ENCODE measurements at places on chromosomes 2 and 18. TPM values are rescaled to one million over a fixed set of nuclear protein-coding genes. Genes with fewer than 3 reads are reported as not detected.

- no peak for DNase-seq
Observed at GRCh38 chr2:231013820-231014219, 17.9 kb downstream of the SPATA3 start.

DNA sequence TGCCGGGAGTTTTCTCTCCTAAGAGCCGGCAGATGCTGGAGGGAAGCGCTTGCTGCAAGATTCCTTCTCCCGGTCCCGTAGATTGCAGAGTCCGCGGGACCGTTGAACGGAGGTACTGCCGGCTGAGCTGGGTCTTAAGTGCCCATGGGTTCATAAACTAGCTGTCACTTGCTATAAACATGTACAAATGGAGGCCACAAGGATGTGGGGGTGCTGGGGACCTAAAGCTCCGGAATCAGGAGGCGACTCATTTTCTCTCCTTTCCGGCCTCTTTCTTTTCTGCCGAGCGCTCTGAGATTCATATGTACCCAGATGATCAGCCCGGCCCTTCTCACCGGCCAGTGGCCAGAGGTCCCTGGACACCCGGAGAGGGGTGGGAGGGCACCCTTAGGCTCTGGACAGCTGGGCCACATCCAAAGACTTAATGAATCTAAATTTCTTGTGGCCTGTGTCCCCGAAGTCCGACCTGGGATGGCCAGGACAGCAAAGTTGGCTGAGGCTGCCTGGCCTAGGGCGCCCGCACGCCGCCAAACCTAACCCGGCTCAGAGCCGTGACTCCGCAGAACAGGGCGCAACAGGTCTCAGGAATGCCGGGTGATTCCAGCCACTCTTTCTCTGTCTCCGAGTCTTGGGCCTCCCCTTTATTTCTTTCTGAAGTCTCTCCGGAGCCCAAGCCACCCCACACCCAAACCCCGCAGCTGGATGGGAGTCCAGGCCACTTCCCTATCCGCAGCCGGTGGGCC is 2.4 kb upstream of the PAX3 start:
- DNase-seq = no peak

DNA sequence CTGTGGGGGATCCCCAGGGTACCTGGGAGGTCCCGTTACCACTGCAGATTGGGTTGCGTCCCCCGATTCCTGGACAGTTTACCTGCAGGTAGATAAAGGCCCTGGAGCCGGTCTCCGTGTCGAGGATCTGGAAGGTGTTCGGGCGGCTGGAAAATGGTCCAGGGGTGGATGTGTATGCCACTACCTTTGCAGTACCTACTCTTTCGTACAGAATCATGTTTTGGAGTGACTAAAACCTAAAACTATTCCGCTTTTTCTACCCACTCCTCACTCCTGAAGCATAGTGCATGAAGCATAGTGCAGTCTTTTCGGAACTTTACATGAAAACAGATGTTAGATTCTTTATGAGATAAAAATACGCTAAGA is 418 bp downstream of the WDR75 start:
- no peak for DNase-seq

DNA sequence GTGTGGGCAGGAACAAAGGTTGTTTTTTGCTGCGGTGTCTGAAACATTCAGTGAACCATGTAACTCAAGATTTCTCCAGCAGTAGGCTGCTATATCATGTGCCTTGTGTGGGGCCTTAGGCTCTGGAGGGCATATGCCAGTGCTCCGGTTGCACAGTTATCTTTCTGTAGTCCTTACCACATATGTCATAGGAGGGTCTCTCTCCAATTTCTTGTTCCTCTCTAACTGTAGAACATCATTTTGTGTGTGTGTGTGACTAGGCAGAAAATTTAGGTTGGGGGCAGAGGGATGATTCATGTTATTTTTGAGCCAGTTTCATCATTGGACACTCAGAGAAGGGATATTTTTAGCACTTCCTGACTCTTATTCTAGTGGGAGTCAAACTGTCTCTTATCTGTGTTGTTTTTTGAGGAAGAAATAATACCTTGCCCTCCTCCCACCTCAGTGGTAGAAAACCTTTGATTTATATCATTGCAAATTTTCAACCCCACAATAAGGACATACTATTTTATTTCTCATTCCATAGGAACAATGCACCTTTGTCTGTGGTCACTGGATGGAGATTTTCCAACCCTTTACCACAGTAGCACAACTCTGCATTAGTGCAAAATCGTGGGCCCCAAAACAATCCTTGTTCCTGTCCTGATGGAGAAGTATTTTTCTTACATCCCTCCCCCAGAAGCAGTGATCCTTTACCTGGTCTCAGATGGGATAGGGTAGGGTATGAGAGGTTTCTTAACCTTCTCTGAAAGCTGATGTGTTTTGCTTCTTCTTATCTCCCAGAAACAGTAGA is 113.9 kb downstream of the CCDC74A start:
- DNase-seq = no peak

GRCh38 chr2:71223767-71224333 is 3.1 kb downstream of the PAIP2B start:
- peak; percentile 32 for DNase-seq

GRCh38 chr18:79068341-79068936 is 755 bp upstream of the ATP9B start:
- no peak for DNase-seq

DNA sequence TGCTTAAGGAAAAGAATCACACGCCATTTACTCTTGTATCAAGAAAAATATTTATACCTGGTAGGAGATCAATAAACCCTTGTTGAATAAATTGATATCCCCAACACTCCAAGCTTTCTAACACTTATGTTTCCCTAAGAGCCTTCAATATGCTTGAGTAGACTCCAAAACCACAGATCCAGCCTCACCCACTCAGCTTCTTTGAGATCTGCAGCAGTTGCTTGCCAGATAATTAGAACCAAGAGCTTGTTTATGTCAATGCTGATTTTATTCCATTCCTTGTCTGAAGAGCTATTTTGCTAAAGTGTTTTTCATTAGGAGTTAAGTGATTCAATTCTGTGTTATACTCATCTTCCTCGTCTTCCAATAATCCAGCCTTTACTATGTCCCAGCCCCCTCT is 26.3 kb upstream of the CRIM1 start:
- no peak for DNase-seq

- DNase-seq = no peak
Observed at GRCh38 chr2:2914252-2914651, 463.4 kb downstream of the EIPR1 start.

- DNase-seq = no peak
Observed at GRCh38 chr2:5442736-5443135, 249.4 kb upstream of the SOX11 start.

DNA sequence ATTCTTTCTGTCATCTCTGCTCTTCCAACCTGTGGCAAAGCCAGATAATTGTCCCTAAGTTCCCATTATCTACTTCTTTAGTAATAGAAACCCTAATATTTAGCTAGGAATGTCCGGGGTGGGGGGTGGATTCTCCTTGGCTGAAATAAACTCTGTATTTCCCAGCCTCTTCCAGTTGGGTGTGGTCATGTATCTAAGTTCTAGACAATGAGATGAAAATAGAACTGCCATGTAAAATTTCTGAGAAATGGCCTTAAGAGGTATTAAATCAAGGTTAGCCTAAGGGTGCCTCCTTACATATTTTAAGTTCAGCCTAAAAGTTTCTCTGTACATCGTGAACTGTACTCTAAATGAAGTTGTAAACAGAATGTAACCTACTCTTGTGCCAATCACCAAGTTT is 39.5 kb downstream of the MAIP1 start:
- DNase-seq = no peak

DNA sequence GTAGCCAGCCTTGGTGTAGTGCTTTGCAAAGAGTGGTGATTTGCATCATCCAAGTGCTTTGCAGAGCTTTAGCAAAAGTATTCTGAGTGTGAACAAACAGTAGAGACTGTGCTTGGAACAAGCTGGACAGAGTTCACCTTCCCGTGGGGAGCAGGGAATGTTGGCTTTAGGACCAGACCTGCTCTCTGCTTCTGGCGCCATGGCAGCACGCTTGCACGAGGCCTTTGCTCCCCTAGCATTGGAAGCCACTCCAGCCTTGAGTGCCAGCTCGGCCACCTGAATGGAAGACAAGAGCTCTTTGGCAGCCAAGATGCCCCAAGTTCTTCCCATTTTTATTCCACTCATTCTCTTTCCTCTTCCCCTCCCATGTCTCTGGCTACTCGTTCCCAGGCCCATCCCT is 250.8 kb upstream of the OSR1 start:
- DNase-seq = no peak

GRCh38 chr18:4060427-4061281 is 394.5 kb downstream of the DLGAP1 start:
- DNase-seq = no peak

DNA sequence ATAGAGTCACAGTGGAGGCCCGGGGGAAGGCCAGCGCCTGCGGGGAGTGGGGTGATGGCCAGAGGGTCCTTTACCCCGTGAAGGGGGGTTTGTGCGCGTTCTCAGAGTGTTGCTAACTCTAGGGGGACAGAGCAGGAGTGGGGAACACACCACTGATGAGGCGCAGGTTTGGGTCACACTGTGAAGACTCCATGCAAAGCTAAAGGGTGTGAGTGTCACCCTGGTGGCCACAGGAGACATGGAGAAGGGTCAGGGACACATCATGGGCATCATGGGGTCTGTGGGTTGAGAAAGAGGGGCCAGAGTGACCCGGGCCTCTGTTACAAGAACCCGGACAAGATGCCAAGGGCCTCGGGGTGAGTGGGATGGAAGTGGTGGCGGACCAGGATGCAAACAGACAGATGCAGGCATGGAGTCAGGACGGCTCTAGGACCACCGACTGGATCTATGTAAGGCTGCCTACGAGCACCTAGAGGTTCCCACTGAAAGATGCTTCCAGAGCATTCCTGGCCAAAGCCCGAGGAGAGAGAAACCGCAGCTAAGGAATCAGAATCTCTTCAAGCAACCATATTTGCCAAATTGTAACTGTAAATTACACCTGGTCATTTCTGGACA is 84.3 kb downstream of the PXDN start:
- no peak for DNase-seq

The AQP12B gene
- not detected for total RNA-seq

The FAM228B gene
- 127 TPM for total RNA-seq

The RGPD4 gene
- total RNA-seq = not detected

The SLC16A14 gene
- 62.0 TPM for total RNA-seq

The ERBB4 gene
- total RNA-seq = 75.0 TPM

The SLC4A5 gene
- total RNA-seq = 1.2 TPM

The BMP10 gene
- not detected for total RNA-seq

All from frontal cortex (tissue), 4 donors.